ENCODE measurements at places on chromosomes 7 and 10.

DNA sequence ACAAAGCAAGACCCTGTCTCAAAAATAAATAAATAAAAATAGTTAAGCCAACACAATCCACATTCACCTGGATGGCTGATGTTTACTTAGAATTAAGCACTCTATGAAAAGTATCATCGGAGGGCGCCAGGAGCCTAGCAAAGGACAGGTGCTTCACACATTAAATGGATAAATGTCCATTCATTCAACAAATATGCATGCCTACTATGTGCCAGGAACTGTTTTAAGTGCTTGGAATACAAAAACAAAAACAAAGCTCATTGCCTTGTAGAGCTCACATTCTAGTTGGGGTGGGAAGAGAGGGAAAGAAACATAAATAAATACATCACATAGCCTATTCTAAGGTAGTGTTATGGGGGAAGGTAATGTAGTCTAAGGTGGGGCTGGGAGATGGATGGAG lies 4.1 kb downstream of the BAIAP2L1 start:
- no peak for DNase-seq

- no peak for DNase-seq
Measured at GRCh38 chr10:14712991-14713424, 61.7 kb downstream of the FAM107B start.

DNA sequence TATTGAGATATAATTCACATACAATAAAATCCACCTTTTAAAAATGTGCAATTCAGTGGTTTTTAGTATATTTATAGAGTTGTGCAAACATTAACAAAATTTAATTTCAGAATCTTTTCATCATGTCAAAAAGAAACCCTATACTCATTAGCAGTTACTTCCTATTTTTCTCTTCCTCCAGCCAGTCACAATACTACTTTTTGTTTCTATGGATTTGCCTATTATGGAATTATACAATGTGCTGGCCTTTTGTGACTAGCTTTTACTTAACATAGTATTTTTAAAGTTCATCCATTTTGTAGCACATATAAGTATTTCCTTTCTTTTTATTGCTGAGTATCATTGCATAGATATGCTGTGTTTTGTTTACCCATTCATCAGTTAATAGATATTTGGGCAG lies 199.9 kb upstream of the IMMP2L start:
- no peak for DNase-seq

GRCh38 chr7:64886956-64887545 lies 16.0 kb upstream of the ZNF273 start:
- no peak for DNase-seq

GRCh38 chr10:131689486-131689885 lies 211.3 kb upstream of the PPP2R2D start:
- DNase-seq = no peak

DNA sequence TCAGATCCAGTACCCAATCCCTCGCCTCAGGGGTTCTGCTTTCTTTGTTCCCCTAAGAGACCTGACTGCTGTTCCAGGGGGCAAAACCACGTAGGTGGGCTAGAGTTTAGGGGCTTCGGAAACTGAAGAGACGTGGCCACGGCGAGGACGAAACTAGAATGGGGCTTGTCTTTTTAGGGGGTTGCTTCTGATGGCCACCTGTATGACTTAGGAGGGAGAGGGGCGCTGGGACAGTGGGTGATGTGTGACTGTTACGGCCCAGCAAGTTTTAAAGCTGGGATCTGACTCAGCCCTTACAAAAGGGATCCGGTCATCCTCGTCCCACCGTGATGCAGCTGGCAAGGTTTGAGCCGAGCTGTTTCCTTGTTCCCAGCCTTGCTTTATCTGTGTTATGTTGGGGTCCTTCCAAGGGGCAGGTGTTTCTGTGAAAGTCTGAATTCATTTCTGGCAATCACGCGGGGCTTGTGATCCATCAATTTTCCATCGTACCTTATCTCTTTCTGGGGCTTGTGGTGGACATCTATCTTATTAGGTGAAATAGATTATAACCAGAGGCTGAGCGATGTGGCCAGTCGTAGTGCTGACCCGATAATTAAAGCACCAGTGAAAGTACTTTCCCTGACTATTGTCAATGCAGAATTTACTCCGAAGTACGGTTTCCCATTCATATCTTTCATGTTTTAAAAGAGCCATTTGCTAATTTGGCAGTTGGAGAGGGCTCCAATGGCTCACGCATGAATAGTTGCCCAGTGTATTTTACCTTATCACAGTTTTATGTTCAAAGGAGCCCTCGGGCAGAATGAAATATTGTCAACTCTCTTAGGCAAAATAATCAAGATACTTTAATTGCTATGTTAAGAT lies 830 bp downstream of the MET start:
- no peak for DNase-seq

DNA sequence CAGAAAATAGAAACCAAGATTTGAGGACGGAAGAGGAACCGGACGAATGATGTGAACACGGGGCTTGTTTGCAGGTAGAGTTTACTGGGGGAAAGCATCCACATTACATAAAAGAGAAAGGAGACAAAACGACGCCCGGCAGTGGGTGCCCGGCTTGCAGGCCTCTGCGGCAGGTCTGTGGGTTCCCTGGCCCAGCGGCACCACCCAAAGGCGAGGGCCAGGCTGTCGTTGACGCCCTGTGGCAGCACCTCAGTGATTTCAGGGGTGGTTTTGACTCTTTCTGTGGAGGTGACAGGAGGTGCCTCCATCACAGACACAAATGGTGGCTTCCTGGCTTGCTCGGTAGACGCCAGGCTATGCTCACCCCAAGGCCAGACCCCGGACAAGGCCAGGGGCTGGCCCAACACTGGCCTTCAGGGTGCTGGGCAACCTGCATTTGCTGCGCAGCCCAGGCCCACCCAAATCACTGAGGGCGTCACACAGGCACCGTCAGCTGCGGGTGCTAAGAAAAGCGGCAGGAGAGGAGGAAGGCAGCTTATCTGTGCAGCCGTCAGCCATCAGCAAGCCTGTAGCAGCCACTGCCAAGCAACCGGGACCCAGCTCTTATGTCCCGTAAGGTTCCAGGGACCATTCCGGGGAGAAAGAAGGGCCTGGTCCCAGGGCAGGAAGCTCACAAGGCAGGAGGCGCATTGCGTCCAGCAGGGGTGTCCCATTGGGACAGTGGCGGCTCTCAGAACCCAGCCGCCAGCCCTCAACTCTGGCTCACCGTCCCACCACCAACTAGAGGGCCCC lies 230.3 kb downstream of the PTPRN2 start:
- DNase-seq = no peak

- no peak for DNase-seq
Measured at GRCh38 chr10:33703501-33704213, 369.2 kb upstream of the NRP1 start.

GRCh38 chr7:45892407-45893035 lies 4.2 kb downstream of the IGFBP1 start:
- no peak for DNase-seq

DNA sequence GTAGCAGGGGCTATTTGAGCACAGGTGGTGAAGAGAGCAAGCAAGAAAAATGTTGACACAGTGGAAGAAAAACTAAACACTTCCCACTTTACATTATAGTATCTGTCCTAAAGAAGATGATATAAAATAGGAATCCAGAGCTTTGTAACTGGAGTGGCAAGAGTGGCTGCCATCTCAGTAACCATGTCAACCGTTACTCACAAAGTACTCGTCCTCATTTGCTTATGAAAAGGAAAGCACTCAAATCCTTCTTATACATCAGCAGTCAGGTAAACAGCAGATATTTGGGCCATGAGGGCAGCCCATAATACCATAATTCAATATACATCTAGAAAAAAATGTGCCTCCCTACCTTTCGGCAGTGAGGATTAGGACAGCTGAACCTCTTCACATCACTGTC lies 70.1 kb downstream of the RNF216 start:
- no peak for DNase-seq

DNA sequence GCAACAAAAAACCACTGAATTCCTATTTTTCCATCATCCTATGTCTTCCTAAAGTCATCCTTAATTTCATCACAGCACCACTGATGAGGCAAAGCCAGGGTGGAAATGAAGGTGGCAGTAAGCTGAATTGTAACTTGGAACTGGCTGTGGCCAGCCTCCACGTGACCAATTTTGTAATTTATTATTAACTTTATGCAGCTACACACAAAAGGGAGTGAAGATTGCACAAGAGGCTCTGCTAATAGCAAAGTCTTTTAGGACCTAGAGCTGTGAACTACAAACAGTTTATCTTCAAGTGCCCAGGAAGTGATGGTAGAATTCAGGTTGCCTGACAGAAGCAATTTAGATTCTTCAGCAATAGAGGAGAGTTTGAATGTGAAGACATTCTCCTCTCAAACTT lies 176.4 kb downstream of the CCDC71L start:
- no peak for DNase-seq

- DNase-seq = no peak
Measured at GRCh38 chr7:84245835-84246234, 51.2 kb upstream of the SEMA3A start.

Measured in stimulated activated CD4-positive, alpha-beta T cell treated with anti-CD3 and anti-CD28 coated beads, Interleukin-1b, Interleukin-23, amount 100 ng/mL, for 1 hour (primary cell).